ENCODE measurements at places on chromosomes 5 and 9.

GRCh38 chr5:142358121-142358520 is 33.3 kb upstream of the SPRY4 start:
- DNase-seq, result no peak

GRCh38 chr5:3225201-3225960 is 370.3 kb upstream of the IRX1 start:
- no peak for DNase-seq

- DNase-seq, result no peak
Observed at GRCh38 chr5:151123897-151124751, 33.5 kb downstream of the ANXA6 start.

GRCh38 chr5:92991581-92992067 is 589.4 kb downstream of the NR2F1-AS1 start:
- no peak for DNase-seq

- no peak for DNase-seq
Observed at GRCh38 chr5:38751103-38751502, 94.7 kb upstream of the OSMR start.

GRCh38 chr5:127744241-127744640 is 41.0 kb downstream of the CCDC192 start:
- no peak for DNase-seq

GRCh38 chr5:123811831-123812230 is 299.9 kb downstream of the CSNK1G3 start:
- no peak for DNase-seq

DNA sequence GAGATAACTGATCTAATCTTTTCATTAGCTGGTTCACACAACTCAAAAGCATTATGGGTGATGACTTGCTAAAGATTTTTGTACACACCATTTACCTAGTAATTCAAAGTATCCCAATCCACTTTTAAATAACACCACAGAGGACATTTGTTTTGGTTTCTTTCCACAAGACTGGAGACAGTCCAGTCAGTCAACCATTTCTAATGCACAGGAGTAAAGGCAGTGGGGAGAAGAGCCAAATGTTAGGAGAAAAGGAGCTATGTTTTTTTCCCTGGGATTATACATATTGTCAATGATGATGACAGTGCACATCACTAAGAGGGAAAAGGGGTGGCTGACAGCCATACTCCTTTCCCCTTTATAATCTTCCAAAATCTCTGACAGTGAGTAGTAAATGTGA is 240.9 kb downstream of the GABRB2 start:
- no peak for DNase-seq

DNA sequence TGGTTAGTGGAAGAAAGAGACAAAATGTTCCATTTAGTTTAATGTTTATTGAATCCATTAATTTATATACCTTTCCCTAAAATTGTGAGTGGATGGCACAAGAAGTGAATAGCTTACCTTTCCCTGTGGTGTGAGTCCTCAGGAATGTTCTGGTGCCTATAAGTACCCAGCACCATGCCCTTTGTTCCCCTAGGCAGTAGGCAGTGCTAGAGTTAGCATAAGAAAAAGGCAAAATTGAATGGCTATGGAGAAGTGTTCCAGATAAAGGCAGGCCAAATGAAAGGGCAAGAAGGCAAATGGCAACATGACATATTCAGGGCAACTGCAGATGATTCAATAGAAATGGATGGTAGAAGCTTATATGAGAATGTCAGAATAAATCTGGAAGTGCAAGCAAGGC is 370.8 kb upstream of the PTGER4 start:
- DNase-seq, result no peak

- peak; percentile 94 for DNase-seq
Observed at GRCh38 chr9:129174102-129174723, 3.8 kb downstream of the IER5L start.

DNA sequence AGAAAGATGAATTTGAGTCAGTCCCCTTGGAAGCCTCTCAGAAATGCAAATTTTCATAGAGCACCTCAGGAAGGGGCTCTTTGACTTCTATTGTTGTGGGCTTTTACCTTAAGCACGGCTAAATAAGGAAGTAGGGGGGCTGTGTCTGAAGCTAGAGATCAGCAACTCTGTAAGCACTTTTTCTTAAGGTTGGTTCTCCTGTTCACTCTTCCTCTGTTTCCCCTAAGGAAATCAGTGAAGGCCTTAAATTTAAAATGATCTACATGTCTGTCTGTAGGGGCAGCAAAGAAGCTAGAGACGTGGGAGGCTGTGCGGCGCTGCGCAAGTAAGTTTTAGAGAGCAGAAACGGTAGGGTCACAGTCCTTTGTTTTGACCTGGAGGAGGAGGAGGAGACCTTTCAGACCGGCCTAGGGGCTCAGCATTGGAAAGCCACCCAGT is 1.2 kb upstream of the CDC14B start:
- peak; percentile 38 for DNase-seq

- no peak for DNase-seq
Observed at GRCh38 chr5:39430461-39430860, 5.7 kb upstream of the DAB2 start.

DNA sequence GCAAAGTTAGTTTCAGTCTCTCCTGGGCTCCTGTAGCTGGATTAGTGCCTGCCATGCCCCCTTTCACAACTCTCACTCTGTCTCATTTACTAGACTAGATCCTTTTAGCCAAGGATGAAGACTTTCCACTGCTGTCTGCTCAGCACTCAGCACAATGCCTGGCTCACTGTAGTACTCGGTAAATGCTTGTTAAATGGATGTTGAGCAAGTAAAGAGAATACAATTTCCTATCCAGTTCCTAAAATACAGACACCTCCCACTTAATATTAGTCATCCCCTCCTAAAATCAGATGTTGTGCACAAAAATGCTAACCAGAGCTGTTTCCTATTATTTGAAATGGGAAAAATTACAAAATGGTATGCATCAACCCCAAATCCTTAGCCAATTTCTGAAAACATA is 195.8 kb downstream of the SREK1 start:
- no peak for DNase-seq

- no peak for DNase-seq
Observed at GRCh38 chr5:887947-888637, 4.5 kb downstream of the BRD9 start.

- DNase-seq, result peak; percentile 48
Observed at GRCh38 chr5:16616536-16617273, at the start of gene RETREG1. TSS of gene RETREG1 (minus strand) at chr5:16616997. CDS start at chr5:16616971, 26 bp downstream.

- DNase-seq, result peak; percentile 32
Observed at GRCh38 chr5:138610918-138611677, 35.9 kb upstream of the HSPA9 start.

DNA sequence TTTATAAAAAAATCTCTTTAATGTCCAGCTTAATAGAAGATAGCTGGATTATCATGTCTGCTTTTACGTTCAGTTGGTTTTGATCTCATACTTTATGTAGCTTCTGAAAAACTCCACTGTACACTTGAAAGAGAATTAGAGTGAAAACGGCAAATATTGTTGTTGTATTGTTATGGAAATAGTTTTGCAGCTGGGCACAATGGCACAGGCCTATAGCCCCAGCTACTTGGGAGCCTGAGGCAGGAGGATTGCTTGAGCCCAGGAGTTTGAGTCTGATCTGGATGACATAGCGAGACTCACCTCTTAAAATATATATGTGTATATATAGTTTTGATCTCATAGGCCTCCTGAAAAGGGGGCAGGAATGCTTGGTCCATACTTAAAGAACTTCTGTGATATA is 67.4 kb upstream of the PRRC1 start:
- no peak for DNase-seq

DNA sequence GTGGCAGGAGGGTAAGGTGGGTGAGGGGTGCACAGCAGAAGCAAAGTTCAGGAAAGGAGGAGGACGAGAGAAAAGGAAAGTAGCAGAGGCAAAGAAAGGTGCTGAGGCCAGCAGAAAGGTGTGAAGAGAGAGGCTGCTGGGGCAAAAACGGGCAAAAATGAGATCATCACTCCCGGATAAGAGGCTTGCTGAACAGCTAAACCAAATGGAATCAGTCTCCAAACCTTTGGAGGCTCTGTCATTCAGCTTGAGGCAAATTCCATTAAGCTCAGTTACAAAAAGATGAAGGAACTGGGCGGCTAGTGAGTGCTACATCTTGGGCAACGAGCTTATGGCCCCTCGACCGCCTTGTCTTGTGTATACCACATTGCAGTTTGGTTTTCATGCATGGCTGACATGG is 136.4 kb downstream of the FSTL4 start:
- DNase-seq, result no peak

DNA sequence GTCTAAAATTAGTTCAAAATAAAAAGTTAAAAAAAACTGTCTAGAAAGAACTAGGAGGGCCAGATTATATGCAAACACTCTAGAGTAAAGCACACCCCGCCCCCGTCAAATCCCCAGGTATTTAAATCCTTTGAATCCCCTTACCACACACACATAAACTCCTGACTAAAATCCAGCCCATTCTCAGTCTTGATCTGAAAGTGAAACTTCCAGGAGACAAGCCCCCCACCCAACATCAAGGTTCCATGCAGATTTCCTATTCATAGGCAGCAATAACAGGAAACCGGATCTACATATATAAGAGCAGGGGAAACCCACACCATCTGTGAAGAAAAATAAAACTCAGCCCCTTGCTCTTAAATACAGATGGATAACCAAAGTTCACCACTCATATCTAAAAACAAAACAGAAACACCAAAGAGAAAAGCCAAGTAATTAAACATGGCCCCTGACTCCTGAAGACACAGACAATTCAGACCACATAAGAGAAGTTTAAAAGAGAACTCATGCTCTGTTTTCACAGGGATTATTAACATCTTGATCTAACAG is 42.3 kb downstream of the MARCHF3 start:
- DNase-seq, result no peak

DNA sequence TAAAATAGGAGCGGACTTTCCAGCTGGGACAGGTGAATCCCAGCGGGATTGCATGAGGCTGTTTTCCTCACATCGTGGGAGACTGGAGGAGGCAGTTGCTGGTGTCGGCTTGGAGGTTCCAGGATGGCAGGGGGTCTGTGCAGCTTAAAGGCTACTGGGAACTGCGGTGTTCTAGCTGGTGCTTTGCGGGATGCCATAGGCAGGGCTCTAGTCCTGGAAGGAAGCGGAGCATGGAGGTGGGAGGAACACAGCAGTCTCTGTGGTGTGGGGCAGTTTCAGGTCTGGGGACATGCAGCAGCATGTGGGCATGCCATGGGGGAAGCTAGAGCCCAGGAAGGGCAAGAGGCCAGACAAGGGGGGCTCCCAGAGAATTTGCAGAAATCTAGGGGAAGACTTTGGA is 141.5 kb downstream of the NSG2 start:
- DNase-seq, result no peak

DNA sequence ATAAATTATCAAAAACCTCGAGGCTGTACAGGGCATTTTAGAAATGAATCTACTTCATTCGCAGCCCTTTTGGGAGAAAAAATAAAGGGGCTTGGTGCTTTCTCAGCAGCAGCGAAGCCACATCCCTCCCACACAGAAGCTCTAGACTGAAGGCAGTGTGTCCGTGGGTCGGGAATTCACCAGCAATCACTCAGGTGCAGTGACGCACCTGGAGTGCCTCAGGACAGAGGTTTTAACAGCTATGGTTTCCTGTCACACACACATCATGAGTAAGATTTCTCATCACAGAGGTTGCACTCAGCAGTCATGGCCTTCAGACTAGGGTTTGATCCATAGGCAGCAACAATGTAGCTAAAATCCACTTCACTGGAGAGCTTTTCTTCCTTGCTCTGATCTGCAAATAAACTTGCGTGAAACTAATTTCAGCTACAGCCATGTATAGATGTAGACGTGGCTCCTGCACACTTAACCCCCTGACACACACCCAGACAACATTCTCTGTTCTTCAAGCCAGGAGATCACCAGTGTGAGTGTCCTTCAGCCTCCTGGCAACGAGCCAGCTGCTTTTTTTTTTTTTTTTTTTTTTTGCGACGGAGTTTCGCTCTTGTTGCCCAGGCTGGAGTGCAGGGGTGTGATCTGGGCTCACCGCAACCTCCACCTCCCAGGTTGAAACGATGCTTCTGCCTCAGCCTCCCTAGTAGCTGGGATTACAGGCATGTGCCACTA is 34.8 kb downstream of the DYNC2I2 start:
- DNase-seq, result no peak

- DNase-seq, result no peak
Observed at GRCh38 chr5:110150199-110150598, 460.5 kb downstream of the MAN2A1 start.

- peak; percentile 47 for DNase-seq
Observed at GRCh38 chr9:101485924-101486692, 47.5 kb upstream of the RNF20 start.

DNA sequence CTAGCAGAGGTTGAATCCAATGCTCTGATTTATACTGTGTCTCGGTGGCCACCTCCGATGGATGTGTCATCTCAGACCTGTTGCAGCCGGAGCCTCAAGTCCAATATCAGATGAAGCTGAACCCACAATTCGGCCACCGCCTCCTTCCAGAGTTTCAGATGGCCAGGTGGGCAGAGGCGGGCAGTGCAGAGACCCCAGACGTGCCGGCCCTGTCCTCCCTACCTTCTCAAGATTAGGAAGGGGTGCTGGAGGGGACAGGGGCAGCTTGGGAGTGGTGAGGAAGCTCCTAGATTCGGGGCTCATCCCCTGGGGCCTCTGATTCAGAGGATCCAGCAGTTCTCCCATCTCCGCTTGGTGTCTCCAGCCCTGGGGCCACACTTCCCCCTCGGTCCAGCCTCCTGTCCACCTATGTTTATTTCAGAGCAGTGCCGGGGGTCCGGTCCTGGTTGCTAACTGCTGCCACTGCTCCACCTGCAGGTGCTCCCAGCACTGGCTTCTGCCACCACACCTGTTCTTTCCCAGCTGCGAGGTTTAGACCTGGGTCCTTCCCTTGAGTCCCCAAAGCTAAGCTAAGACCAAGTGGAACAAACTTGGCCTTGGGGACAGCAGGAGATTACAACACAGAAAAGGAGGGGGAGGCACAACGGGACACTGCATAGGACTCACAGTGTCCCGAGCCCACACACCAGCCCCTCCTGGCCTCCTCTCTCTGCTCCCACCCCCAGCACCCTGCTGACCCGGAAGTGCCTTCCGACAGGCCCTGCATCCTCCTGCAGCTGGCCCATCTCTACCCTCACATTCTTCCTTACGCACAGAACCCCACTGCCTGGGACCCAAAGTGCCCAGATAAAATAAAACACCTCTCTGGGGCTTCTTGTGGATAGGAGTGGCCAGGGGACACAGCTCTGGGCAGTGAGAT is 81.6 kb downstream of the NTNG2 start:
- no peak for DNase-seq

DNA sequence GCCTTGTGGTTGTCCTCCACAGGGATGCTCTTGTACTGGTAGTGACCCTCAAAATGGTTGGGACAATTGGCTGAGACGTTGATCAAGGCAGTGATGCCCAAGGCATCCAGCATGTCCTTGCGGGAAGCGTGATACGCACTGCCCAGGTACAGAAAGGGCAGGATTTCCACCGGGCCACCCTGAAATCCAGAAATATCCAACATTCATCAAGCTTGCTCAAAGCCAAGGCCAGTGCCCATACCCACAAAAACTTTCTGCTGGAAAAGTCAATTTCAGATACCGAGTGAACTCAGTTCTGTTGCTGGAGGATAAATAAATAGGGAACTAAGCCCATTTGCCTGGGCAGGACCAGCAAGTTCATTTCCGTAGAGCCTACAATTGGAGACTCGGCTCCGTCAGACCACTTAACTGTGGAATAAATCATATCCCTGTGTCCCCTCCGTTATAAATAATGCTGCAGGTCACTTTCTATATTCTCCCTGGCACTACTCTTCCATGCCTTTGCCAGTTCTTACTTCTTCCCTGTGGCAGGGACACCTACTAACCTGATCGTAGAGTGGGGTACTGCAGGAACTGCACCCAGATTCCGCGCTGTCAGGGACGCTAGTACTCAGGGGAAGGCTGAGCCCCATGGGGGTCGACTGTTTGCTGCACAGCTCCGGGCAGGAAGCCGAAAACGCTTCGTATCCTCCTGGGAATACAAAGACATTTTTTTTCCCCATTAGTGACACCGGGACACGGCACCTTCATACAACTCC is 1.2 kb downstream of the DUSP1 start:
- DNase-seq, result no peak
